CD4-positive, alpha-beta T cell treated with Interleukin-2 at 100 ng/mL for 4 hours (primary cell): ENCODE measurements at places on chromosomes 2 and 18.

- peak; percentile 21 for DNase-seq
These were observed 743 bp downstream of the XPO1 start for GRCh38 chr2:61537277-61537949.

DNA sequence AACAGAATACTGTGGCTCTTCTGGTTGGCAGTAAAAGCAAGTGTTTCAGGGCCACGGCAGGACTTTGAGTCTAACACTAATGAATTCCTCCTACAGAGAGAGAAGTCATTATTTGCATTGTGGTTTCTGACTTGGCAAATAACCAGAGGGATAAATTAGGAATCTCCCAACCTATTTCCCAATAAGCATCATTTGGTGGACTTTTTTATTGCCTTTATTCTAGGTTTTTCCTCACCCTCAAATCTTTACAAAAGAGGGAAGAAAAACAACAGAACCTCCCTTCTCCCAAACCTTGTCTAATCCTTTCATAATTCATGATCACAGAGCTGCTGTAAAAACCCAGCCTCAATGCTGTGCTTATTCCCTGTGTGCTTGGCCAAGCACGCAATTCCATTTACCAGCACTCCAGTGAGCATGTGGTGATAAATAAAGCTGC is 179.7 kb downstream of the AGPS start:
- DNase-seq, result no peak

DNA sequence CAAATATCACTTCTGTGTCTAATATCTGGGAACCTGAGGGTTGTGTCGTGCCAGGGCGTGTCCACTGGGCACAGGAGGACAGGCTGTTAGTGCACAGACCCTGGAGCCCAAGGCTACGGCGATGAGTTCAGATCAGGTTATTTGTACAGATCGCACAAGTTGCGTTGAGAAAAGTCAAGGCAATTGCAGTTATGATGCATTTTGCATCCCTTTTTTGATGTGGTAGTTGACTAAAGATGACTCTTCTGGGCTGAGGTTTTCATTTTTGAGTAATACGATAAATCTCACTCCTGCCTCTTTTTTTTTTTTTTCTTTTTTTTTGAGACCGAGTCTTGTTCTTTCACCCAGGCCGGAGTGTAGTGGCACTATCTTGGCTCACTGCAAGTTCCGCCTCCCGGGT is 7.2 kb downstream of the RBFA start:
- no peak for DNase-seq

DNA sequence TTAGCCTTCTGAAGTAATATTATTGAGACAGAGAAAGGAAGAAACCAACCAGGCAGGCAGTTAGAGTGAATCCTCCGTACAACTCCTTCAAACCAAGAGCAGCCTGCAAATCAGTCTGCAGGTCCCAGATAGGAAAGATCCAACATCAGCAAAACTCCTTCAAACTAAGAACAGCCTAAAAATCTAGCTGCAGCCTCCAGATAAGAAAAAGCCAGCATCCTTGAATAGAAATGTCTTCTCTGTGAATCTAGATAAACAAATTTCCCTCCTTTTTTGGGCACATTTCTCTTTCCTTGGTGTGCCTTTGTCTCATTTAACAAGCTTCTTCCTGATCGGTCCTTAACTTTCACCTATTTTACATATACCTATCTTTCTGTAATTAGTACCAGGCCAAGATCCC is 1004.6 kb upstream of the TMEFF2 start:
- DNase-seq, result no peak

GRCh38 chr18:46809145-46809544 is 52.3 kb upstream of the ST8SIA5 start:
- DNase-seq, result no peak

GRCh38 chr2:68935471-68935870 is 17.2 kb downstream of the GKN2 start:
- DNase-seq, result no peak

DNA sequence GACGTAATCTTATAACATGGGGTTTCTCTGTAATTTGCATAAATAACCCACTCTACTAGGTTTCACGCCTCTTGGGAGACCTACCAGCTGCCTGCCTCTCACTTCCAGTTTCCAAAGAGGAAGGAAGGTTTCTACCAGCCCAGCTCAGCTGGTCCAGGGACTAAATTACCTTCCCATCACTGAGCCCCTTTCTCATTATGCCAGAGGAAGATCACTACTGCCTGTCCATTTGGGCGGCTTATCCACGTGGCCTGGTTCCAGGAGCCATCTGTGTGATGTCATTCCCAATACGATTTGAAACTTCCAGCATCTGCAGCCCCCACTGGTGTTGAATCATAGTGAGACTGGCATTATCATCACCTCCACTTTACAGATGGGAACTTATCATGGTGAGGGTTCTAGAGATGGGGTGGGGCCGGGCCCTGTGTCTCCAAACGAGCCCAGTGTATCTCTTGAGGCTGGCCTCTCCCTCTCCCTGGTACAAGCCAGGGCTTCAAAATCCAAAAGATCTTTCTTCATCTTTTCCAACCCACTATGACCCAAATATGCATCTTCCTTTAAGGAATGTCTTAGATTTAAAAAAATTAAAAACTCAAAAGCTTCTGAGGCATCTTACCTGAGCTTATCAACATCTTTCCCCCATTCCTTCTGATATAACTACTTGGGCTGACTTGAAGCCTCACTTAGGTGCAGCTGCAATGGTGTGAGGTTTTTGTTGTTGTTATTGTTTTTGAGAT is 140.8 kb downstream of the DDX1 start:
- DNase-seq, result no peak

DNA sequence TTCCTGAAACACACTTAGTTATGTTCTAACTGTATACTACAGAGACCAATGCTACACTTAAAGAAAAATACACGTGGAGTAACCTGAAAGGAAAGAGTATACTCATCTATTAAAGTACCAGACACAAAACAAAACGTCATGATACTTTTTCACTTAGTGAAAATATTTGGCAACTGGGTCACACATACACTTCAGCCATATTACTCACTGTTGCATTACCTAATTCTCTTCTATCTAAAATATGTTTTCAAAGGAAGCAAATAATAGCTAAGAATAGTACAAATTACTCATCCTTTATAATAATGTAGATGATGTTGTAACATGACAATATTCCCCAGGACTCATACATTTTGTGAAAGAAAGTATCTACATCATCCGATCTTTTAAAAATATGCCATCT is 76.5 kb upstream of the EPB41L3 start:
- DNase-seq, result no peak

GRCh38 chr2:237629739-237630138 is 2.4 kb downstream of the LRRFIP1 start:
- DNase-seq, result no peak

DNA sequence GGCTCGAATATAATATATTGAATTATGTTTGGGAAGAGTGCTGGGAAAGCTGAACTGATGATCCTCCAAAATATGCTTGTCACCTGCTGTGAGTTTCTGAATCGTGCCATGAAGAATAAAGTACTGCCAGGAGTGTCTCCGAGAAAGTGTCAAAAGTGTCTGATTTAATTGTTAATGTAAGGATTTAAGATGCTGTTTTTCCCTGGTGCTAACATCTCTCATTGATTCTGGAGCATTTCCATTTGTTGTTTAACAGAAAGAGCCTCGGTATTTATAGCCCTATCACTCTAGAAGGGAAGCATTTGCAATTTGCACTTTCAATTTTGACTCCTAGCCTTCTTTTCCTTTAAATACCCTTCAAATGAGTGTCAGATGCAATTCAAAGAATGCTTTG is 342.2 kb downstream of the RND3 start:
- DNase-seq, result no peak

- DNase-seq, result no peak
These were observed 67.3 kb upstream of the RMDN2 start for GRCh38 chr2:37857575-37858399.

DNA sequence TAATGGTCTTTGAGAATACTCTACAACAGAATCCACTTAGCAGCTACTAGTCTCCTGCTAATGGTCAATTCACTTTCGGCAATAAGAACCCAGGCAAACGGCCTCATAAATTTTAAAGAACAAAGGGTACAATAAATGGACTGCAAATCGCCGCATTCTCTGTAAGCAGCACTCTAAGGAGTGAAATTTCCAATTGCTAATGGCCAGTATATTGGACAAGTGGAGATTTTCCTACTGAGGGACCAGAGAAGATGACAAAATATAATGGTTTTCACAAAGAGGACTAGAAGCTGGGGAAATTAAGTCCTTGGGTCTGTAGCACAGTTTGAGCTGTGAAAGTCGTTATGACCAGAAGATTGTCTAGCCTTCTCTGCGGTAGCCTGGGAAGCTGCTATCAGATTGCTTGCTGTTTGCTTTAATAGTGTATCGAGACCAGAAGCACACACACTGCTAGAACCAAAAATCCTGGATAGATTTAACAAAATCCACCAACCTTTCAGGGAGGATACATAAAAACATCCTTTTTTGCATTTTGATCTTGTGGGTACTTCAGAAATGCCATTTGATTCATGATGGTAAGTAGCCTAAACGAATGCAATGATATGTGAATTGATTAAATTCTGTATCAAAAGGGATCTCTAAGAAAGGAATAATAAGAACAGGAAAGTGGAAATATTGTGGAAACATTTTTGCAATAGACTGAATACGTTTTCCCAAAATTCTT is 53.6 kb upstream of the ATP8B1 start:
- no peak for DNase-seq

DNA sequence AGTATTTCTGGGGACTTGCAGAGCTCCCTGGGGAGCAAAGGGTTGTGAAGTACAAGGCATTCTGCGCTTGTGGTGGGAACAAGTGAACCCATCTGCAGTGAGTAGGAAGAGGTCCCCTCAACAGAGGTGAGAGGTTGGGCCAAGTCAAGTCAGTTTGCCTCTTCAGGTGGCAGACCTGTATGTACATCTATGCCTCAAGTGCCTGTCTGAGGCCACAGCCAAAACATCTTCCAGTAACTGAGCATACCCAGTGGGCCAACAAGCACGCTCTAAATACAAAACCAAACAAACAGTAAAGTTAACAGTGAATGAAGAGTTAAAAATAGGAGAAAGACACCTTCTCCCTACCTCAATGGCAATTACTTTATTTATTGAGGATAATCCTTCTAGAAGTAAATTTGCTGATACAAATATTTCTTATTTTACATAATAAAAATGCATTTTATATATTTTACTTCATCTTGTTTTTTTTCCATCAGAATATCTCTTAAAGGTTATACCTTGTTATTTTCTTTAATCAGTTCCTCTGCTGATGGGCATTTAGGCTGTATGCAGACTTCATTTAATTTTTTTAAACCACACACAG is 2.5 kb downstream of the GYPC start:
- no peak for DNase-seq

GRCh38 chr2:85736456-85737355 is 17.1 kb upstream of the ATOH8 start:
- DNase-seq, result no peak

DNA sequence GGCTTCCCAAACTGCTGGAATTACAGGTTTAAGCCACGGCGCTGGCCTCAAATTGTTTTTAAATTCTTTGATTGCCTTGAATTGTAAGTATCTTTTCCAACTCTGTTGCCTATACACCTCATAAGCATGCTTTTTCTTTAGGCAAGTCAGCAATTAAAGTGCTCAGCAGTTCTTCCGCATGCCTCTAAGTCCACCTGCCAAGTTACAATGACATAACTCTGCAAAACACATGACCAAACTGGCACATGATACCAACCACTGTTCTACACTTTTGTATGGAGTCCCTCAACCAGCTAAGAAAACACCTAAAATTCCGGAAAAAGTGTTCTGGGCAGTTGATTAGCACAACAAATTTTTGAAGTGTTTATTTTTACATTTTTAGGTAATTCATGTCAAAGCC is 5.1 kb downstream of the TXNL4A start:
- DNase-seq, result no peak

DNA sequence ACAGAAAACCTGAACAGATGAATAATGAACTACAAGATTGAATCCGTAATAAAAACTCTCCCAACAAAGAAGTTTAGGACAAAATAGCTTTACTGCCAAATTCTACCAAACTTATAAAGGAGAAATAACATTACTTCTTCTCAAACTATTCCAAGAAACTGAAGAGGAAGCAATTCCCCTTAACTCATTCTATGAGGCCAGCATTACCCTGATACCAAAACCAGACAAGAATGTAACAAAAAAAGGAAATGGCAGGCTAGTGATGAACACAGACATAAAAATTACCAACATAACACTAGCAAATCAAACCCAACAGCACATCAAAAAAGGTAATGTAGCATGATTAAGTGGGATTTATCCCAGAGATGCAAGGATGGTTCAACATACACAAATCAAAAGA is 213.7 kb upstream of the FOSL2 start:
- no peak for DNase-seq

DNA sequence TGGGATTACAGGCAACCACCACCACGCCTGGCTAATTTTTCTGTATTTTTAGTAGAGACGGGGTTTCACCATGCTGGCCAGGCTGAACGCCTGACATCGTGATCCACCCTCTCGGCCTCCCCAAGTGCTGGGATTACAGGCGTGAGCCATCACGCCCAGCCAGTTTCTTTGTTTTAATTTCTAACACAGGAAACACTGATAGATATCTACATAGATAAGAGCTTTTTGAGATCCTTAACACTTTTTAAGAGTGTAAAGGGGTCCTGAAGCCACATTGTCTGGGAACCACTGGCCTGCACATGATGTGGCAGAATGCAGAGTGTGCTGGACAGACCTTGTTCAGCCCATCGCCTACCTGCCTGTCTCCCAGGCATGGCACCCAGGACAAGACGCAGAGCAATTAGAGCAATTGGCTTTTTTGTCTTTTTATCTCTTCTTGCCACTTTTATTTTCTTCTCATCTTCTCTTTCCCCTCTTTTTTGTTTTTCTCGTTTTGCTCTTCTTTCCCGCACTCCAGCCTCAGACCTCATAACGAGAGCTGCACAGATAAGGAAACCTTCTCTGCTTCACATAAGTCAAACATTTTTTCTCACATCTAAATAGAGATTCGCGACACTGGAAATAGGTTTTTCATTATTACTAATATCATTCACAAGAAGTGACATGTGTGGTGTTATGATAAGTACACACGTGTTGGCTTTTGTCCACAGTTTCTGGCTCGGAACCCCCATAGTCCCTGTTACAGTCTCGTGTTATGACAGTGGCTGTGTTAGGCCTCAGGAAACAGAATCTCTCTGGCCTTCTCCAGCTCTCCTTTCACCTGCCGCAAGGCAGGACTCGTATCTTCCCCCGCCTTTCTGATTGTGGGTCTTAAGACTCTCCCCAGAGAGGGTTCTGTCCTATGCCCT is 25.2 kb upstream of the GPR55 start:
- DNase-seq, result no peak
